T47D (cell line): ENCODE measurements at places on chromosomes 6 and 20.

GRCh38 chr6:31400467-31401289, 2.7 kb upstream of the MICA start:
- DNase-seq, result peak; percentile 65

DNA sequence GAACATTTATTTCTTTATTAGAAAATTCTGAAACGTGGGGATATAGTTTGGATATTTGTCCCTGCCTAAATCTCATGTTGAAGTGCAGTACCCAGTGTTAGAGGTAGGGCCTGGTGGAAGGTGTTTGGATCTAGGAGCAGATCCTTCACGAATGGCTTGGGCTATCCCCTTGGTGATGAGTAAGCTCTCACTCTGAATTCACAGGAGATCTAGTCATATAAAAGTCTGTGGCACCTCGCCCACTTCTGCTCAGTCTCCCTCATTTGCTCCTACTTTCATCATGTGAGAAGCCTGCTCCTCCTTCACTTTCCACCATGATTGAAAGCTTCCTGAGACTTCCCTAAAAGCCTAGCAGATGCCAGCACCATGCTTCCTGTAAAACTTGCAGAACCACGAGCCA, 96.8 kb upstream of the GJE1 start:
- no peak for DNase-seq

DNA sequence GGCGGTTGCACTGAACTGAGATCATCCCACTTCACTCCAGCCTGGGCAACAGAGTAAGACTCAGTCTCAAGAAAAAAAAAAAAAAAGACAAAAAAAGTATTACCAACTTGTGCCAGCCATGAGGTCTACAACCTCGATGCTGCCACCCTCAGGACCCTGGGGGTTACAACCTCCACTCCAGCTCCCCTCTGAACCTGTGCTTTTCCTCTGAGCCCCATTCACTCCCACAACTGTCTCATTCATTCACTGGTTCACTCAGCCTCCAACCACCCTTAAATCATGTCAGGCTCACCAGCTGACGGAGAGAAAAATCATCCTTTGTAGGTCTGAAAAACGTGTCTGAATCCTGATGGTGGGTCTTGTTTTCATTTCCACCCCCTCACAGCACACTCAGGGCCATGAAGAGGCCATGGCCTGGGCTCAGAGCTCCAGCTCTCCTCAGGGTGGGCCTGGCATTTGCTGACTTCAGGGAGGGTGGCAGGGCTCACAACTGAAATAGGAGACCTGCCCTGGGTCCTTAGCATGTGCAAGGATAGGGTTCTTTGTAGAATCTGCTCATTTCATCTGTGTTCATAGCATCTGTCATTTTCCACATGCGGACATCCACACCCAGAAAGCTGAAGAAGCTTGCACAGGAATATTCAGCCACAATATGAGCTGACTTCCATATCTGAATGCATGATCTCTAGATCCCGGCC, 1.9 kb upstream of the ULBP1 start:
- peak; percentile 33 for DNase-seq

- DNase-seq, result no peak
These were observed 25.1 kb downstream of the IL20RA start for GRCh38 chr6:137019476-137020272.

DNA sequence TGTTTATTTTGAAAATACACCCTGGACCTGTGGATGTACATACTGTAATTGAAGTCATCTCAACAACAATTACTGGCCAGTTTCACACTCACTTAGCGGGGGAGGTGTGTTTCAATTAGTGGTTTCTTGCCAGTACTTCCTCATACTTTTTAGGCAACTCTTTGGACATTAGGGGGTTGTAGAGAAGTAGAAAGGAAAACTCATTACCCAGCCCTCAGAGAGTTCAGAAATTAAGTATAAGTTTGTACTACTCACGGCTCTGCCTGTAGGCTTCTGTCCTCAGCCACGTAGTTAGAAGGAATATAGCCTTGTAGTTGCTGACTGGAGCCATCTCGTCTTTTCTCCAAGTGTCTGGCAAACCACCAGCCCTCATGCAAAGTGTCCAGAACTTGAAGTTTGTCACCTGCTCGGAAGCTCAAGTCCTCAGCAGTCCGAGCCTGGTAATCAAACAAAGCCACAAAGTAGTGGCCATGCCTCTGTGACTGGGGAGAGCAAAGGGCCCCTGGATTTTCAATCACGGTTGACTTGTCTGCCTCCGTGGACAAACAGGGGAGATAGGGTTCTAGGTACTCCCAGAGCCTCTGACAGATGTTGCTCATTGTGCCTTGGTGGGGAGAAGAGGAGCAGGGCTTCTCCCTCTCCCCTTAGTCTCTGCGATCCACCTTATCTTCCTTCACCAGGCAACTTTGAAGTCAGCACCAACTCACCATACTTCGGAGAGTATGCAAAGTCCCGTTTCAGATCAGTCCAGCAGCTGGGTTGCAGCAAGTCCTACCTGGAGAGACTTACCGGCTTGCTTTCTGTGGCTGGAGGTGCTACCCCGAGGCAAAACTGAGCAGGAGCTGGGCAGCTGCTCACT, 749 bp downstream of the FRK start:
- no peak for DNase-seq

- no peak for DNase-seq
These were observed 15.5 kb downstream of the SYTL3 start for GRCh38 chr6:158665332-158665731.

GRCh38 chr6:118869350-118869749, 24.6 kb upstream of the ASF1A start:
- DNase-seq, result no peak

GRCh38 chr6:91063362-91063761, 476.5 kb upstream of the MAP3K7 start:
- no peak for DNase-seq

DNA sequence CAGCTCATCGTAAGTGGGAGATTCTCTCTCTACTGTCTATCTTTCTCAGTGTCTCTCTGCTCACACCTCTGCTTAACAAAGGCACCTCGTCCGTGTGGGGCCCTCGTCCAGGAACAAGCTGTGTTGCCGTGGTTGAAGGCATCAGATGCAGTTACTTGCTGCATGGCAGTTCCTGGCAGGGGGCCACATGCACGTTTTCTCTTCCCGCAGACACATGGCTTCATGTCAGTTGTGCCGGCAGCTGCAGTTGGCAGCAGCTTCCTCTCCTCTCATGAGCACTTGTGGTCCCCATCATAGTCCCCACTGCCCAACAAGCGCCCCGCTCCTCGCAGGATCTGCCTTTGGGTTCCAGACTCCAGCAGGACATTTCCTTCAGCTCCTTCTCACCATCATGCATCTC, 7.1 kb upstream of the AFDN start:
- no peak for DNase-seq

DNA sequence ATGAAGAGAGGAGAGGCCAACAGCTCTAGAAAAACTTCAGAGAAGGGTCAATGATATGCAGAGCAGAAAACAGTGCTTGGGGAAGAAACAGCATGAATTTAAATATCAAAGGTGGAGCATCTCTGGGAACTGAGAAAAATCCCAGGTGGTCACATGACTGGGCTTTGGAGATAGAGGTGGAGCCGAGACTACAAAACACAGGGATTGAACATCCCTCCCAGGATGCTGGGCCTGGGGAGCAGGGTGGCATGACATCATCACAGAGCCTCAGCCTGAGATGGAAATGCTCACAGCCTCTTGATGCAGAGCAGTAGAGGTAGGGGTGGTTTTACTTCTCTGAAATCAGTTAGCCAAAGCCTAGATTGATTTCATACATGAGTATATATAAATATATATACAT, 529.5 kb downstream of the PRKN start:
- DNase-seq, result no peak

DNA sequence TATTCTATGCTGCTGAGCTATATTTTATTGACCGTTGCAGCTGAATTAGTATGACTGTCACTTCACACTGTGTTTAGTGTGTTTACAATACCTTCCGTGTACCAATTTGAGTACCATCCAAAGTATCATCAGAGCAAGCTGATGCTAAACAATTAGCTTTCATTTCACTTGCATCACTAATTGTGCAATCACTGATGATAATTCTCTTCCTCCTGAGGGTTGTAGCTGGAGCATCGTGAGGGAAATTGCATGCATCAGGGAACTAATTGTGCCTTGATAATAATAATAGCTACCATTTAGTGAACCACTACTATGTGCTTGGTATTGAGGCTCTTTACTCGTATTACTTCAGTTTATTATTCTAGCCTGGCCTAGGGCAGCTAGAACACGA, 384.8 kb upstream of the SOX4 start:
- no peak for DNase-seq

- DNase-seq, result no peak
These were observed 17.2 kb downstream of the ABT1 start for GRCh38 chr6:26613689-26614683.

DNA sequence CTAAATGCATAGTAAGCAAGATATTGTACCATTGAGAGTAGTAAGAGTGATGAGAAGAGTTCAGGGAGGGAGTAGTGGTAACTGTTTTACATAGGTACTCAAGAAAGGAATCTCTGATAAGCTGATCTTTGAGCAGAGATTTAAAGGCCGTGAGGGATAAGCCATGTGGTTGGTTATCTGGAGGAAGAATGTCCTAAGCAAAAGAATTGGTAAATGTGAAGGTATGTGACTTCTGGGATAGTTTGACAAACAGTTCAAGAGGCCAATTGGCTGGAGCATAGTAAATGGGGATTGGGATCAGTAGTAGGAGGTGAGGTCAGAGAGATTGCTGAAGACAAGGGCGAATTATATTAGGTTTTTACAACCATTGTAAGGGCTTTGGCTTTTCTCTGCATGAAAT, 40.1 kb downstream of the PLCB1 start:
- no peak for DNase-seq

DNA sequence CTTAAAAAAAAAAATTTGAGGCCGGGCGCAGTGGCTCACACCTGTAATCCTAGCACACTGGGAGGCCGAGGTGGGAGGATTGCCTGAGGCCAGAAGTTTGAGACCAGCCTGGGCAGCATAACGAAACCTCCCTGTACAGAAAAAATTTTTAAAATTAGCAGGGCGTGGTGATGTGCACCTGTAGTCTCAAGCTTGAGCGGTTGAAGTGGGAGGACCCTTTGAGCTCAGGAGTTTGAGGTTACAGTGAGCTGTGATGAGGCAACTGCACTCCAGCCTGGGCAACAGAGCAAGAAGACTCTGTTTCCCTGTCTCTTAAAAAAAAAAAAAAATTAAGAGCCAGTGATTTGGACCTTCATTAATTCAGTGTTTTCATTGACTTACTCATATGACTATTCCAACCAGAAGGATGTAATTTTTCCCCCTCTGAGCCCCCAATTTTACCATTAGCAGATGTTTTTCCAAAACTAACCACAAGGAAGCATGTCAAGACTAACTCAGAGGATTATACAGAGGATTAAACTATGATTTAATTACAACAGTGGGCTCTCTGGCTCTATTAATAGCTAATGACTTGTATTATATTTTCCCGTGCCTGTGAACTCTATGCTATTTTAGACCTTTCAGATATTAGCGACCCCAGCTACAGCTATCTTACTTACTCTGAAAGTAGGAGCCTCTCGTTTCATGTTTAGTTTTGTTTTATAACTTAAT, 75.1 kb downstream of the ARID1B start:
- no peak for DNase-seq

DNA sequence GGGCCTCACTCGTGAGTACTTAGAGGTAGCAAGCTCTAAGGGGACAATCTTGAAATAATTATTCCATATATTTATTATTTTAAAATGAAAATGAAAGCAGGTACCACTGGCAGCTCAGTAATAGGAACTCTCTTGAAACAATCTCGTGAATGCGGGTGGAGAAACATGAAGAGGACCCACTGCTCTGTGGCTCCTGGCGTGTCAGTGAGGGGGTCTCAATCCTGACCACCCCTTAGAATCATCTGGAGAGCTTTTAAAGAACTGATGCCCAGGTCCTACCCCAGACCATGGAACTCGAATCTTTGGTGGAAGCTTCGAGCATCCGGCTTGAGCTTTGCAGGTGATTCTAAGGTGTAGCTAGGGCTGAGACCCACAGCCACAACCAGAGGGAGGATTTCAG, 23.9 kb upstream of the PXDC1 start:
- DNase-seq, result no peak

DNA sequence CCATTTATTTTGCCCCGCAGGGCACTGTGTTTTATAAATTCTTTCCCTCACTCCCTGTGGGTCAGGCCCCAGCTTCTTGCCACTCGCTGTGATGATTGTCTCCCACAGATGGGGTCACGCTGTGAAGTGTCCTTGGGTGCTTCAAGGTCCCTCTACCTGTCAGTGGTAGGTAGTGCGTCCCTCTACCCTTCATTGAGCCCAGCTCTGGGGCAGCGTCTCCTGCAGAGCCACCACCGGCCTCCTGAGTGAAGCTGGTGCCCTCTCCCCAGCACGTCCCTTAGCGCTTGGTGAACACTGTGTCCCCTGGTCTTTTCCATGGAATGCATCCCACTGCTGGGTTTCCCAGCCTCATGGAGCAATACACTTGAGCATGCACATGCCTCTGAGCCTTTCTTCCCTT, 108.2 kb downstream of the NRN1 start:
- no peak for DNase-seq

- DNase-seq, result no peak
These were observed 142.0 kb upstream of the SOX4 start for GRCh38 chr6:21451546-21452013.

- DNase-seq, result no peak
These were observed 107.9 kb upstream of the CLDN20 start for GRCh38 chr6:155155787-155156447.

DNA sequence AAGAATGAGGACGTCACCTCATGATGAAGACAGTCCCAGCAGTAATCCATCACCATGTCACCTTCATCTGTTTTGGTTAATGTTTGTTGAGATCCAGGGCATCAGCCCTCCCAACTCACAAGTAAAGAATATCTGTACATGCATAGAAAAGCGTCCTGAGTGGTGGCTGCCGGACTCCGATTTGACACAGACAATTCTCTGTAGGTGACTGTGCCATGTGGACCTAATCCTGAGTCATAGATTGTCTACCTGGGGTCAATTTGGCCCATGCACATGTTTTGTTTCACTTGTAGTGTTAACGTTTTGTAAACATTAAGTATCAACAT, 168.4 kb upstream of the UST start:
- DNase-seq, result no peak

GRCh38 chr6:130470766-130471165, 104.9 kb downstream of the TMEM200A start:
- no peak for DNase-seq

- DNase-seq, result peak; percentile 91
These were observed 139.8 kb downstream of the OR2B2 start for GRCh38 chr6:27772261-27773001.

- DNase-seq, result no peak
These were observed 10.1 kb upstream of the TMEM244 start for GRCh38 chr6:129871221-129871620.

DNA sequence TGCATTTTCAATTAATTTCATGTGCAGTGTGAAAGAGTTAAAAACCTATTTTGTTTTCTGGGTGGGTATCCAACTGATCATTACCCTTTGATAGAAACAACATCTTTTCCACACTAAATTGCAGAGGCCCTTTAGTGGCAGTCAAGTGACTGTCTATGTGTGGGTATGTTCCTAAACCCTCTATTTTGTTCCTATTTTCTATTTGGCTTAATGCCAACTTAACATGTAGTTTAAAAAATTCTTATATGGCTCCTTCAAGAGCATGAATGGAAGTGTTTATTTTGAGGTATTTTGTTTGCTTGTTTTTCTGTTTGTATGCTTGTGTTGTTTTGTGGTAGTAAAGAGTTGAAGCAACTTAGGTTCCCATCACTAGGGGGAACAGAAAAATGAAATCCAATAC, 19.9 kb downstream of the TREM1 start:
- DNase-seq, result no peak

- no peak for DNase-seq
These were observed 199.5 kb downstream of the ADGRB3 start for GRCh38 chr6:68834551-68834950.

GRCh38 chr6:166779963-166780683, 153.1 kb upstream of the RPS6KA2 start:
- no peak for DNase-seq

- DNase-seq, result no peak
These were observed 32.1 kb downstream of the HLA-F start for GRCh38 chr6:29755295-29755871.
